ENCODE measurements at places on chromosomes 16 and 17. TPM values are rescaled to one million over a fixed set of nuclear protein-coding genes. Genes with fewer than 3 reads are reported as not detected.

Gene PRAC1
- total RNA-seq, result not detected

GRCh38 chr16:26806657-26807056 lies 260.1 kb upstream of the C16orf82 start:
- DNase-seq, result no peak

Gene BEAN1
- total RNA-seq, result 0.10 TPM

DNA sequence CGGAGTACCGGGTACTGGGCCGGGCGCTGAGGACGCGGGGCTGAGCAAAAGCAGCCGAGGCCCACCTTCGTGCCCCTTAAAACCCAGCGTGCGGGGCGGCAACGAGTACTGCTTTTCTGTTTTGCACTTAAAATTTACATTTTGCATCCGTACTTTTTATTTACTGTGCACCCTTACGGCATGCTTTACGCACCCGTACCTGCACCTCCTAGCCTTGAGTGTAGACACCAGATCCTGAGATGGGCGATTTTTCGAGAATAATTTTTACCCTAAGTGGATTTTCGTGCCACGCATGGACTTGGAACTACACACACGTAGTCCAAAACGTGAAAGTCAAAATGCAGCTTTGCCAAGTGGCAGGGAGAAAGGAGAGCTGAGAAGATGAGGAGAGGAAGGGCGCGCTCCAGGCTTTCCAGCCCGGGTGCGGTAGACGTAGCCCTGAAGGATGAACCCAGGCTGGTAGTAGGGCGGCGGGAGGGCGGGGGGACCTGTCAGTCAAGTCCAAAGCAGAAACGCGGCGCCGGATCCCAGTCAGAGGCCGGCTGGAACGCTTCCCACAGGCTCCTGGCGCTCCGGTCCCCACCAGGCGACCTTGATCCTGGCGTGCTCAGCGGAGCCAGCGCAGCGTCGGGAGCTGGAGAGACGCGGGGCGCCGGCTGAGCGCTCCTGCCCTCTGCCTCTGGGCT lies 1.2 kb upstream of the CBLN1 start:
- DNase-seq, result peak; percentile 59

DNA sequence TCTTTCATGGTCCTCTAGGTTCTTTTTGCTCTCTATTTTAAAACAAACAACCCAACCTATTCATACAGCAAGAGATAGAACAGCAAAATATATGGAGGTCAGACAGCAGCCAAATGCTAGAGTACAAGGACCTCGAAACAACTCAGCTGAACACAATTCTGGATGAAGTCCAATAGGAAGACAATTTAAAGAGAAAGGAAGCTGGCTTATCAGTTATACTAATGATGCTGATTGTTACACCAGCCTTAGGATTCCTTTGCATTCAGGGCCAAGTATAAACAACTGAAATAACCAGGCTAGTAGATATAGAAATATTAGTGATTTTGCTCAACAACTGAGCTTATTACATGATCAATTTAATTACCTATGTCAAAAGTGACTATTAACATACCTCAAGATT lies 2.5 kb downstream of the SSH2 start:
- DNase-seq, result no peak

GRCh38 chr17:7480089-7480384 lies 606 bp upstream of the ZBTB4 start:
- DNase-seq, result no peak

Gene TBC1D3I
- not detected for total RNA-seq

DNA sequence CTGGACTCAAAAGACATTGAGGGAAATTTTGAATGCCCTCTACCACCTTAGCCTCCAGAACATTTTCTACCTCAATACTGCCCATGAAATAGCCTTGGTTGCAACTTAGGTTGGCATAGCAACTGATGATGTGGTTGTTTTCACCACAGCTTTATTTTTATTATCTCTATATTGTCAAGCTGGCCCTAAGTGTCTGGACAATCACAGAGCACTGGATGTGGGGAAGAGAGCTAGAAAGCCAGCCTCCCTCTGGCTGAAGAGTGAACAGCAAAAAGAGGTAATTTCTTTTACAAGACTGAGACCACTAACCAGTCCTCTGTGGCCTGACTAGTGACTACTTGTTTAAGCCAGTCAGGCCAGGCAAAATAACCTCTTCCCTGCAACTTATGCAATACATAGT lies 159.6 kb downstream of the HS3ST2 start:
- DNase-seq, result no peak

GRCh38 chr16:72159386-72159785 lies 12.6 kb downstream of the PMFBP1 start:
- no peak for DNase-seq

DNA sequence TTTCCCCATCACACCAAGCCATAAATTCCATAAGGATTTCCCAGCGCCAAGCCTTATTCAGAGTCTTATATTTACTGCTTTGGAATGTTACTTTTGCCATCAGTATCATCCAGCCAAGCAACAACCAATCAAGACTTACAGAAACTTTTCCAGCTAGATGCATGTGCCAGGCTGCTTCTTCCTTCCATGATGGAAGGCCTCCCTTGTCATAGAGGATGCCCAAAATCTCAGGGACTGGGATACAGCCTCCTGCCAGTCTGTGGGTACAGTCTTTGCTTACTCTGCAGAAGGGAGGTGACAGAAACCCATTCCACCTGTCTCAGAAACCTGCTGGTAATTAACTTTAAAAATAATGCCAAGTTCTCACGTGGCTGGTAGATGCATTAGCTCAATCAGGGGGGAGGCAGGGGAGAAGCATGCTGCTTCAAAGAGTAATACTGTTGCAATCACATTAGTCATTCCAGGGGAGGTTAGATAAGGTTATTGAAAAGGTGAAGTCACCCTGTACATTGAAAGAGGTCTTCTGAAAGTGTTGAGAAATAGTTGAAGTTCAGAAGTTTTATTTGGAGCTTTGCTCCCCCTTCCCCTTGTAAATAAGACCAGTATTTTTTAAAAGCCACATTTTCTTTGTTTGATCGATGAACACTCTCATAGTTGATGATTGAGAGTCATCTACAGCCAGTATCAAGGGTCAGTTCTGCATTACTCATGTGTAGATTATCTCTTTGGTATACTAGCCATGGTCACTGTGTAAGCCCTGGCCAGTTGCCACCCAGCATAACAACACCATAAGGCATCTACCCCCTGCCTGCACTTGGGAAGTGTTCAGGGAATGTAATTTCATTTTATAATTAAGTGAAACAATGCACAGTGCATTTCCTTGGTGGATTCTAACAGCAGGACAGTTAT lies 22.2 kb downstream of the HLF start:
- DNase-seq, result peak; percentile 83

Gene BCAR1
- total RNA-seq, result 30.9 TPM

- DNase-seq, result no peak
Measured at GRCh38 chr17:8041249-8041928, 2.5 kb downstream of the ALOX15B start.

Gene EXOC3L1
- total RNA-seq, result 4.3 TPM

- DNase-seq, result no peak
Measured at GRCh38 chr16:62969711-62970318, 933.6 kb upstream of the CDH8 start.

Gene ABCA8
- 31.9 TPM for total RNA-seq

Gene HAS3
- 0.59 TPM for total RNA-seq

GRCh38 chr17:6439951-6440350 lies 4.3 kb upstream of the PIMREG start:
- no peak for DNase-seq

DNA sequence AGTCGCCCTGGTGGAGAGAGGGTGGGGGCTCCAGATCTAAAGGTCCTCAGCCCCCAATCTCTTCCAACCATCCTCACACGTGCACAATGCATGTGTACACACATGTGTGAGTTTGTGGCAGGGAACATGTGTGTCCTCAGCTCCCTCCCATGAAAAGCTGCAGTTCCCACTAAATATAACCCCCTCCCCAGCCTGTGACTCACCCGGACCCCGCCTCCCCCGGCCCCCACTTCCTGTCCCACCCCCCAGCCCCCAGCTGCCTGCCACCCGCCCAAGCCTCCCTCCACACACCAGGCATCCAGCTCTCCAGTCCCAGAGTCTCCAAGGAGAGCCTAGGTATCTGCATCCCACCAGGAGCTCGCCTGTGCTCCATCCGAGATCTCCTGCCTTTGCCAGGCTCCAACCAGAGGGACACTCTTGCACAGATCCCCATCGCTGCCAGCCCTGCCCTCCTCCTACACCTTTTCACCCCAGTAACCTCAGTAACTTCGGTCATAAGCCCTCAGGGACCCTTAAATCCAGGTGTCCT lies 3.9 kb downstream of the DLG4 start:
- no peak for DNase-seq

Gene SDK2
- 0.17 TPM for total RNA-seq

Gene AXIN2
- 2.1 TPM for total RNA-seq

Gene C17orf100
- total RNA-seq, result 1.2 TPM
